Pulmonary artery endothelial cell (primary cell): ENCODE measurements at places on chromosomes 7 and 10. TPM values are rescaled to one million over a fixed set of nuclear protein-coding genes. Genes with fewer than 3 reads are reported as not detected.
A peak's percentile ranks its signal among the peaks of the same experiment; 100 is the strongest.

DNA sequence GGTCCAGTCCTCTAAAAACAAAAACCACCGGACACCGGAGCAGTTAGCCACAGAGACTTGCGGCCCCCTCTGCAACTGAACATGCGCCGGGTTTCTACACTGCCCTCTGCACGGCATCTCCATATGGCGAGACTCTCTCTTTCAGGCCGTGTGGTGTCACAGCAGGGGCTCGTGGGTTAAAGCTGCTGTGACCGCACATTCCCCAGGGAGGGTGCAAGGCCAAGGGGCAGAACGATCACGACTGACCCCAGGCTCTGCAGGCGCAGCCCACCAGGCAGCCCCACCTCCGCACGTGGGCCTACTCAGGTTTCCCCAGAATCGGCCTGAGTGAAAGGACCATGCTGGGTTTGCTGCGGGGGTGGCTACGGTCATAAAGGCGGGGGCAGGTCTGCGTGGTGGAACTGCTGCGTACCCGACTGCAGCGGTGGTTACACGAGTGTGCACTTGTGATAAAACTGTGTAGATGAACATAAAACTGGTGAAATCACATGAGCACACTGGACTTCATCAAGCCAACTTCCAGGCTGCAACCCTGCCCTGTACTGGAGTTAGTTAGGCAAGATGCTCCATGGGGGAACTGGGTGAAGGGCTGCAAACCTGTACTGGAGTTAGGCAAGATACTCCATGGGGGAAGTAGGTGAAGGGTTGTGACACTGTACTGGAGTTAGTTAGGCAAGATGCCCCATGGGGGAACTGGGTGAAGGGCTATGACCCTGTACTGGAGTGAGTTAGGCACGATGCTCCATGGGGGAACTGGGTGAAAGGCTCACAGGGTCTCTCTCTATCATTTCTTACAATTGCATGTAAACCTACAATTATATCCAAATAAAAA lies 81.4 kb upstream of the PPP2R2D start:
- DNase-seq: no peak

Gene TFR2
- total RNA-seq: 0.33 and 0.85 TPM in 2 replicates

GRCh38 chr10:3542185-3542611 lies 242.8 kb downstream of the KLF6 start:
- peak; percentile 54 for DNase-seq

GRCh38 chr7:77831481-77831880 lies 32.9 kb downstream of the PHTF2 start:
- DNase-seq: no peak

GRCh38 chr10:19592276-19592675 lies 224.0 kb upstream of the PLXDC2 start:
- DNase-seq: no peak

DNA sequence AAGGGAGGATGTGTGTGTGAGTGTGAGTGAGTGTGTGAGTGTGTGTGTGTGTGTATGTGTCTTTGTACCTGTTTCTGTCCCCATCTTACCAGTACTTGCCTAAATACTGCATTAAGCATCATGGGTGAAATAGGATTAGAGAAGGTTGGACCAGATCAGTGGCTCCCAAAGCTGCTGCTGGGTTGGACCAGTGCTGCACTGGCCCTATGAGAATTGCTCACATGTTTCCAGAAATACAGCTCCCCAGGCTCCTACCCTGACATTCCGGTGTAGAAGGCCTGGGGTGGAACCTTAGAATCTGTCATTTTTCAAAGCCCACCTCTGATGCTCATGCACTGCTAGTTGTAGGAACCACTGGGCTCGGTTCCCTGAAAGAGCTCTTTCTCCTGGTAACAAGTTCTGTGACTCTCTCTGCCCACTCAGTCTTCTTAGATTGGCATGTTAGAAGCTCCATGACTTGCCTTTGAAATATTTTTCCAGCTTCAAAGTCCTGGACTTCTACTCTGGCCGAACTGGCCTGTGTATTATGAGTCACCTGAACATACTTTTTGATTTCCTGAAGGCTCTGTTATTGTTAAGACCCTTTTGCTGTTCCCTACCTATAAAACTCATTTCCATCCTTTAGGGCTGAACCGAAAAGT lies 224.7 kb downstream of the CUX1 start:
- no peak for DNase-seq

DNA sequence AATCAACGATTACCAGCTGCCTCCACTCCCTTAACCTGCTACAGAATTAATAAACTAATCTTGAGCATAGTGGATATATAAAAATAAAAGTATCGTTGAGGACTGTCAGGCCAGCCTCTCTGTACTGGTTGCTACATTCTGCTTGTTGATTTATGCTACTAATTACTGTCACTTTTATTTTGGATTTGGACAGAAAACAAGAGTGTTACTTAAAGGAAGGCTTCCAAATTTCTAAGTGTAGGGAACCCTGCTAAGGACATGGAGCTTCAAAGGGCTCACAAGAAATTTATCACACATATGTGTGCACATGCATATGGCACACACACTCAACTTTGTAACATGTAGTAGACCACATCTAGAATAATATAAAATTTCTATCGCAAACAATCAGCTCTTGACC lies 141.2 kb upstream of the ANKRD1 start:
- DNase-seq: no peak

DNA sequence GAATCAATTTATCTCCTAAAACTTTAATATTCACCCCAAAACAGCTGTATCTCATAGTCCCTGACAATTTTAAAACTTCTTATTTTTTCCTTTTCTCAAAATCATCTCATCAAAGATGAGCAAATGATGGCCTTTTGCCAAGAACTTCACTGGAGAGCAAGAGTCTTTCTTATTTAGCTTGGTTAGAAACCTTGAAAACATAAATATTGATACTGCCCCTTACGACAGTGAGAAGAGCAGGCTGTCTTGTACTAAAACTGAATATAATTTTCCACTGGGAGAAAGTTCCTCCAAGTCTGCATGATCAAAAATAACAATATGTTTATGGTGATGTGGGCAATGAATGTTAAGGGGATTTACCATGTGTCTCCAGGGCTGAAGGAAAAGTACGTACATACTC lies 109.0 kb downstream of the COL28A1 start:
- no peak for DNase-seq

- no peak for DNase-seq
Observed at GRCh38 chr10:48504141-48504885, 100.6 kb downstream of the ARHGAP22 start.

DNA sequence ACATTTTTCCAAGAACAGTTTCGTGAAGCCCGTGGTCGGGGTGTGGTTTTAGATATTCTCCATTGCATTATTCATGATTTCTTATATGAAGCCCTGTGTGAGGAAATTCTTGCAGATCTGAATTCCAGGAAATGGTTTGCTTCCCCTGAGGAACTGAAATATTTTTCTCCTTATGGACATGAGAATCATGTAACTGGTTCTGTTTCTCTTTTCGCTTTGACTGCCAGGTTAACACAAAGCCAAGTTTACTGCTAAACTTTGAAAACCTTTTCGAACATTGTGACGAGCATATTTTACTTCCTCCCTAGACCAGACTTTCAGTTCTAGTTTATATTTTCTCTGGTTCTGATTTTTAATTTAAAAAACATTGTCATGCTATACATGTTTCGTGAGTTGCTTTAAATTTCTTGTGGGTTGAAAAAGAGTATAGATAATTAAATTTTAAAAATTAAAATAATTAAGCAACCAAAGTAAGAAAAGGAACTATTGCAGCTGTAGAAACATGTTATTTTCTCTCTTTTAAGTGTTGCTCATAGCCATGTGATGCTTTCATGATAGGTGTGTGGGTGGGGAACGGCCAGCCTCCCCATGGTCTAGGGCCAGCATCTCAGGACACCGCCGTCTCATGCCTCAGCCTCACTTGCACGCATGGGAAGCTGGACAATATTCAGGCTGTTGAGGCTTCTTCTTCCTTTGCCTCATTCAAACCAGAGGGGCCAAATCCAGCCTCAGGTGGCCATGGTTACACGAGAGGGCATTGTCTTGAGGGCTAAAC lies 97.1 kb downstream of the CREB5 start:
- DNase-seq: peak; percentile 36

DNA sequence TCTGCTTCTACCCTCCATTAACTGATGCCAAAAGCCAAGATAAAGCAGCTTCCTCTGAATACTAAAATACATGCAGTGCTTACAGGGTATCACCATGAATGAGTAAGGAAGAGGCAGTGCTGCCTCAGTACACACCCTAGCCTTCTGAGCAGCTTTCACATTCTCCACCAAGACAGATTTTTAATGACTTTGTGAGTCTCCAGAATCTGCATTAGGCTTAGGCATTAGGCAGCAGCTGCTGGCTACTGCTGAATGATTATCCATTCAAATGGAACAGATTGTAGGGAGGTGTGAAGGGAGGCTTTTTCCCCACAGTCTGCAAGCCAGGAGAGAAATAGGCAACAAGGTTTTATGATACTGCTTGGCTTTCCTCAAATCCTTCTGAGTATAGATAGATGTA lies 1226.7 kb upstream of the LRRN3 start:
- no peak for DNase-seq

- no peak for DNase-seq
Observed at GRCh38 chr10:72889391-72889831, 4.1 kb upstream of the OIT3 start.

DNA sequence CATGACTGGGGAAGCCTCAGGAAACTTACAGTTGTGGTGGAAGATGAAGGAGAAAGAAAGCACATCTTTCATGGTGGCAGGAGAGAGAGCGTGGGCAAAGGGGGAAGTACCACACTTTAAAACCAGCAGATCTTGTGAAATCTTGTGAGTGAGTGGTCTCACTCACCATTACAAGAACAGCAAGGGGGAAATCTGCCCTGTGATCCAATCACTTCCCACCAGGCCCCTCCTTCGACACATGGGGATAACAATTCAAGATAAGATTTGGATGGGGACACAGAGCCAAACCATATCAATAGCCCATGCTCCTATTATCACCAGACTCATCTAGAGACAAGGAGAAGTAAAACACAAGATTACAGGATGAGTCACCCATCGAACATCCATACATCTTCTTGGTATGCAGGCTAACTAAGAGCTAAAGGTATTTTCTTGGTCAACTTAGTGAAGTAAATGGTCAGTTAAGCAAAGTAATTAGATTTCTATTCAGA lies 55.3 kb upstream of the YAE1 start:
- no peak for DNase-seq

Gene IFIT3
- total RNA-seq: 4.8 and 5.1 TPM in 2 replicates

Gene C10orf90
- not detected in 2 replicates for total RNA-seq

- no peak for DNase-seq
Observed at GRCh38 chr10:118358327-118358726, 16.2 kb upstream of the FAM204A start.

DNA sequence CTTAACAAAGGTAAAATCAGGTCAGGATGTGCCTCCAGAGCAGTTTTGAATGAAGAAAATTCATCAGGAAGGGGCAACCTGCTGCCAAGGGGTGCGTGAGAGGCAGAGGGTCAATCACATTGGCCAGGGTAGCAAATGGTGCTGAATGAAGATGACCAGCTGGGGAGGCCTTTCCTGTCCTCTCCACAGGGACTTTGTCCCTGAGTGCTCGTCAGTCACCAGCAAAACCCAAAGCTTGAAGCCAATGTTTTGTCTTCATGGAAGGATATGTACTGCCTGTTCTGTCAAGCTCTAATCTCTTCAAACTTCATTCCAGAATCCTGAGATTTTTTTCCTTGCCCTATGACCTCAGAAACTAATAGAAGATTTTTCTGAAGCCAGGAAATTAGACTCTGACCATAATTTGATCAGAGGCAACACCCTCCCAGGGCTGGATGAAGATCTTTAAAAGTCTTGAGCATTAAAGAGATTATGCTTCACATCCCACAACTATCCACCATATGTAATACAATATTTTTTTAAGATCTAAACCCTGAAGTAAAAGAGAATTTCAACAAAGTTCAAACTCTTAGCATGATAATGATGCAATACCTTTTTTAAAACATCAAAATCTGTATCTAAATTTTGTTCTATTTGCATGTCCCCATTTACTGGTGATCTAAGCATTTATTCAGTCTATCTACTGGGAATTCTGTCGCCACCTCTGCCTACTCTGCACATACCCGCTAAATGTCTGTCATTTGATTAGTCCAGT lies 243.0 kb downstream of the SNX13 start:
- DNase-seq: no peak

Gene CTNNA3
- not detected in 2 replicates for total RNA-seq

Gene BEND7
- total RNA-seq: 13.9 and 16.5 TPM in 2 replicates

DNA sequence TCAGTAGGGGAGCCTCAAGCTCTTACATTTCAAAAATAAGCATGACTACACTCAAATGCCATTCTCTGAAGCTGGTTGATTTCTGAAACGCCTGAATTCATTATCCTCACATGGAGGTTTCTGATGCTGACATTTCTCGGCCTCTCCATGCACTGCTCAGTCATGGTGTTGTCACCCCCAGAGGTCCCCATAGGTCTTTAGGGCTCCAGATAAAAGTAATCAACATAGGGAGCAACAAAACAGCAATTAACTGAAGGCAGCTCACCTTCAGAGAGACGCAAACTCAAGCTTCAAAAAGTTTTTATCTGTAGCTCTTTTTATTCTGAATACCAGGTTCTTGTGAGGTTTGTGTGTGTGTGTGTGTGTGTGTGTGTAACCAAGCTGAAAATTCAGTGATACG lies 223.2 kb upstream of the LRRN3 start:
- no peak for DNase-seq

Gene CCT6A
- total RNA-seq: 394 and 428 TPM in 2 replicates

DNA sequence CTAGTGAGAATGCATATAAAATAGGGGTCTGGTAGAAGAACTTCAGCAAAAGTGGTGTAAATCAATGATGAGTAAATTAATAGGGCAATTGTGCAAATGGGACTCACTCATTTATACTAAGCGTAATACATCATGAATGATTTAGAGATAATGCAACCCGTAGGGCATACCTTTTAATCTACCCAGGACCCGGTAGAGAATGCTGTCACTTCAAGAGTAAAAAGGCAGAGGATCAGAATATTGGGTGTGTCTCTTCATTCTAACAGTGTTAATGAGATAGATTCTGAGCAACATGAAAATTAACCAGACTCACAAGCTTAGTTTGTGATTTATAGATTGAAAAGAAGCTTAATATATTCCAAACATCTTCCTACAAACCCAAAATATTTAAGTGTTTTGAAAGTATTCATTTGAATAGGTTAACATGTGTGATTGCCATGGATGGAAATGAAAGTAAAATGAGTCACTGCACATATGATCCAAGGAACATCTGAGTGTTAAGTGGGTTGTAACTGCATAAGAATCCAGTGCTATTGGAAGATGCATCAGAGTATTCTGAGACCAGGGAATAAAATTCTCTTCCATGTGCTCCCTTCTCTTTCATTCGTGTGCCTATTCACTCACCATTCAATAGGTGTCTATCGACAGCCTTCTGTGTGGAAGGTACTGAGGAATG lies 690.6 kb downstream of the AUTS2 start:
- DNase-seq: no peak

GRCh38 chr7:90579181-90579688 lies 16.9 kb upstream of the CDK14 start:
- no peak for DNase-seq

DNA sequence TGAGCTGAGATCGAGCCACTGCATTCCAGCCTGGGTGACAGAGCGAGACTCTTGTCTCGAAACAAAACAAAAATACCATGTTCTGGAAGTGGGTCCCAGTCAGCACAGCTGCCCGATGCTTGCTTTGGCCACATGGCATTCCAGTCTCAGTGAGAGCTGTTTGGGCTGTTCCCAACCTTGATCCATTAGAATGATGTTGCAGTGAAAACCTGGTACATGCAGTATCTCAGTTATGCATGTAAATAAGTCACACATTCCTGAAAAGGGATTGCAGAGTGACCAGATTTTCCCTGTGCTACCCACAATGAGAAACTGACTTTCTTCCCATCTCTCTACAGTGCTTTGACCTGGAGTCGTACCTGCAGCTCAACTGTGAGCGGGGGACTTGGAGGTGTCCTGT lies 15.4 kb downstream of the ZMIZ2 start:
- no peak for DNase-seq

- DNase-seq: no peak
Observed at GRCh38 chr10:22598478-22598877, 115.9 kb downstream of the PIP4K2A start.

Gene LIPF
- not detected in 2 replicates for total RNA-seq

Gene RGR
- not detected in 2 replicates for total RNA-seq
